Sigmoid colon (tissue), 7 donors: ENCODE measurements at places on chromosomes 12 and 14. TPM values are rescaled to one million over a fixed set of nuclear protein-coding genes. Genes with fewer than 3 reads are reported as not detected.

CTSG gene
- not detected for total RNA-seq

SYT10 gene
- total RNA-seq = 6.4 TPM

SSPN gene
- 54.0 TPM for total RNA-seq

GRCh38 chr12:3421191-3421978 lies 69.6 kb upstream of the PRMT8 start:
- DNase-seq = no peak

DNA sequence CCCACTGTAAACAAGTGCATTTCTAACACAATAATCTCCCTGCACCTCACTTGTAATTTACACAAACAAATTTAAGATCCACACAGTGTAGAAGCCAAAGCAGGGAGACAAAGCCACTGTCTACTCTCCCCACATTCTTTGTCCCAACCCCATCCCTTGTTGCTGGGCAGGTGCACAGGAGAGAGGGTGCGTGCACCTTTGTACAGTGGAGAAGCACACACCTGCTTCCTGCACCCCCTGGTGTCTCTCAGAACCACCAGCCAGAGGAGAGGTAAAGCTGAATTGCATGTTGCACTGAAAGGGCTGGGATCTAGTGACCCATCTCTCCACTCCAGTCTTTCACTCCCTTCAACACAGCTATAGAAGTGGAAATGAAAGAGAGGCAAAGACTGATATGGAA lies 51.4 kb upstream of the IFNG-AS1 start:
- no peak for DNase-seq

DNA sequence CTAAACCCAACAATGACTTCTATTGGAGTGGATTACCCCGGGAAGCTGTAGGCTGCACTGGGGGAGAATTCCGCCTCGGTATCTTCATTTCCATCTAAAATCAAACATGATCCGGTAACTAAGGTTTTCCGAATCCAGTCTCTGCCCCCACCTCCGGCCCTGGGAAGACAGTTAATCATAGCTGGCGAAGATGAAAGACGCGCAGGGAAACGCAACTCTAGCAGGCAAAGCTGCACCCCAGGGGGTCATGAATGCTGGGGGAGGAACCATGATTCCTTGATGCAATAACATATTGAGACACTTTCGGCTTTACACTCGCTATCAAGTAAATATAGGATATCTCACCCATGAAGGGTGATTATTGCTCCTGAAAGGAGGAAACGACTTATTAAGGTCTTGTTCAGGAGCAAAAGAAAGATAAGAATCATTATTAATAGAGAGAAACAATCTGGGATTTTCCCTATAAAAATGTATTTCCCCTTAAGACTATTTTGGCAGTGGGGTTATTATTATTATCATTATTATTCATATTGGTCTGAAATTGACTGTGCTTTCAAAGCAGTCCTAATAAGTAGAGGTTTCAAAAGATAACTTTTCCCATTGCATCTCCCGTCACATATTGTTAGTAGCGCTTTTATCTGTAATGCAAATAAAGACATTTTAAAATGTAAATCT lies 614.9 kb downstream of the VRK1 start:
- DNase-seq = no peak
